ENCODE measurements at places on chromosomes 3 and 15.

DNA sequence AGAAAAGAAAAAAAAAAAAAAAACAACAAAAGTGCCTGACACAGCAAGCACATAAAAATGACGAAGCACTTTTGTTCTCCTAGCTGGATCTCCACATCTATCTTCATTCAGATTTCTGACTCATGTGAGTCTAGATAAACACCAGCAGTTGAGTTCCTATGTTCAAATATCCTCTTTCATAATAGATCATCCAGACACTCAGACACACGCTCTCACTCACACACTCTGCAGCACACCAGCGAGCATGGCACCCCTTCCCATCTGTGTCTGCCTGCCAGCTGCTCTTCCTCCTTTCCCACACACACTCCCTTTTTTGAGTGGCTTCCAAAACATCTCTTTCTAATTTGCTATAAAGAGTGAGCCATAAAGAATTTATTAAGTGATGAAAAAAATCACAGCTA, 19.8 kb upstream of the CELF6 start:
- no peak overlapping the region for H3K4me3 ChIP-seq
- H3K27ac ChIP-seq: no peak overlapping the region
- no peak for DNase-seq
- no peaks in the 10 kb centered on the region for H3K27me3 ChIP-seq

DNA sequence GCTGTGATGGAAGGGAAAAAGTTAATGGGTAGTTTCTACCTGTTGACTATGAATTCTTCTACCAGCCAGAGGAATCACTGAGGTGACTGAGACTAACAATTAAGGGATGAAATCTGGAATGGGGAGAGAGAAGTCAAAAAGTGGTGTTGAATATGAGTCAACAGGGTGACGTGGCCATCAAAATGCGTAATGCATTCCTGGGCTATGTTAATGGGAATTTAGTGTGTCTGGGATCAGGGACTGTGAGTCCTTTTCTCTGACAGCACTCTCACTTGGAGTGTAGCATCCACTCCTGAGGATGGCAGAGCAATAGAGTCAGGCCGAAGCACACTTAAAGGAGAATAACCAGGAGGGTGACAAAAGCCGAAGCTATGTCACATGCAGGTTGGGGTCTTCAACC, 60.4 kb downstream of the MESD start:
- no peaks in the 10 kb centered on the region for H3K27me3 ChIP-seq
- H3K4me1 ChIP-seq: peaks cover 16% of the 10 kb centered on the region
- no peak overlapping the region for H3K4me3 ChIP-seq

GRCh38 chr3:174409086-174409743, 449.9 kb upstream of the NAALADL2 start:
- H3K27ac ChIP-seq: no peak overlapping the region
- DNase-seq: no peak
- no peaks in the 10 kb centered on the region for H3K27me3 ChIP-seq
- H3K4me1 ChIP-seq: no peaks in the 10 kb centered on the region
- no peak overlapping the region for H3K4me3 ChIP-seq
- no peaks in the 10 kb centered on the region for H3K36me3 ChIP-seq

DNA sequence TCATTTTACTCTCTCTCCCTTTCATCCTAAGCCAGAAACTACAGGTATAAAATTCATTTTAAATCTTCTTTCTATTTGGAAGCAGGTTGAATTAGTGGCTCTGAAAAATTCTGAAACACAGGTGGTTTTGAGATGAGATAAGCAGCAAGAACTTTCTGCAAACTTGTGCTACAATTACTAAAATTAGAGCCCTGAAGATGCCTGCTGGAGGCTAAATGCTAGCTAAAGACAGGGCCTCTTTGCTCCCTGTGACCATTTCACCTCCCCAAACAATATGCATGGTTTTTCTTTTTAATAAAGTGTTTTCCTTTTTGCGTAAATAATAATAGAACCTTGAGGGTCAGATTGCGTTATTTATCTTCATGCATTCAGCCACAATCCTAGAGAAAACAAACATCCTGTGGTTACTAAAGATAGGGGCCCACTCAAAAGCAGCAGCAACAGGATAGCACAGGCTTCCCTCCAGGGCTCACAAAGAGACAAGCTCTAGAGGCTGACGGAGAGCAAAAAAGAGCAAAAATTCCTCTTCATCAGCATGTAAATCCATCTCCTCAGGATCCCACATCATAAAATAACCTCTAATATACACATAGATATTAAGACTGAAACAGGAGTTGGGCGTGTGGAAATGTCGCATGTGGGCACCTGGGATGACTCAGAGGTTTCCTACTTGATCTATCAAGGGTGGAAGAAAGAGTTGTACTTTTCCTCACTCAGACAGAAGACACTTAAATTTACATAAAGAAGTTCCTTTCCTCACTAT, 26.5 kb upstream of the CP start:
- no peaks in the 10 kb centered on the region for H3K36me3 ChIP-seq
- DNase-seq: no peak
- H3K4me3 ChIP-seq: no peak overlapping the region
- H3K27ac ChIP-seq: peak overlapping the region; percentile 70

GRCh38 chr3:3739330-3740060, 59.7 kb upstream of the LRRN1 start:
- DNase-seq: no peak
- no peaks in the 10 kb centered on the region for H3K36me3 ChIP-seq
- no peaks in the 10 kb centered on the region for H3K27me3 ChIP-seq
- no peaks in the 10 kb centered on the region for H3K4me1 ChIP-seq
- no peak overlapping the region for H3K27ac ChIP-seq
- H3K4me3 ChIP-seq: no peak overlapping the region

GRCh38 chr3:195893516-195893915, 14.8 kb downstream of the TNK2 start:
- no peak overlapping the region for H3K4me3 ChIP-seq
- DNase-seq: no peak
- peaks cover 20% of the 10 kb centered on the region for H3K4me1 ChIP-seq
- H3K27ac ChIP-seq: peak overlapping the region; percentile 94
- H3K27me3 ChIP-seq: no peaks in the 10 kb centered on the region
- H3K36me3 ChIP-seq: no peaks in the 10 kb centered on the region

GRCh38 chr3:49343163-49343562, 3.3 kb upstream of the USP4 start:
- H3K4me1 ChIP-seq: peaks cover 22% of the 10 kb centered on the region
- H3K27ac ChIP-seq: peak overlapping the region; percentile 77
- H3K36me3 ChIP-seq: no peaks in the 10 kb centered on the region
- no peak overlapping the region for H3K4me3 ChIP-seq
- no peak for DNase-seq

GRCh38 chr3:32872487-32873382, 54.9 kb downstream of the TRIM71 start:
- H3K4me1 ChIP-seq: no peaks in the 10 kb centered on the region
- H3K4me3 ChIP-seq: no peak overlapping the region

DNA sequence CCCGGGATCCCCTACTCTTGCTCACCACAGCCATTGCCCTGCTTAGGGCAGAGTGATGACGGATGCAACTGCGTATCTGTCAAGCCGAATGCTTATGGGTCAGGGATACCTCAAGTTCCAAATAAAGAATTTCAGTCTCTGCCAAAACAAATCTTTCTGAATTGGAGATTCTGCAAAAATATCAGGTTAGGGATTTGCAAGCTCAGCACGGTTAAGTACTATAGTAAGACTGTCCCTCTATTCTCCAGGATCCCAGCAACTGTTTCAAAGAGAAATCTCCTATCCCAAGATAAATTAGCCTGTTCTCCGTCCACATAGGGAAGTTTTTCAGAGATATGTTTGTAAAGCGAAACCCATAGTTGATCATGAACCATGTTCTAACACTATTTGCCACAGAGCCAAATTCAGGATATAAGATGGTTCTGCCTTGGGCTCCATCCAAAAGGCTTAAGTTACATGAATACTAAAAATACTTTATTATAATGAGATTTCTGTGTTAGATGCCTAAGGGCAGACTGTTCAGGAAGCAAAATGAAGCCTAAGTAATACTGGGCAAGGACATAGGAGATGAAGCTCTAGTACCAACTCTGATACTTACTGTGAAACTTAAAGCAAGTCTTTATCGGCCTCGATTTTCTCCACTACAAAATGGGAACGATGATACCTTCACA, 100.1 kb upstream of the LPP start:
- no peak for DNase-seq
- no peaks in the 10 kb centered on the region for H3K36me3 ChIP-seq
- H3K4me1 ChIP-seq: peaks cover 8% of the 10 kb centered on the region
- no peak overlapping the region for H3K4me3 ChIP-seq
- H3K27ac ChIP-seq: peak overlapping the region; percentile 88

GRCh38 chr15:25776071-25776746, 86.9 kb downstream of the ATP10A start:
- H3K4me3 ChIP-seq: no peak overlapping the region
- no peak for DNase-seq

- no peak overlapping the region for H3K27ac ChIP-seq
- DNase-seq: no peak
- no peaks in the 10 kb centered on the region for H3K36me3 ChIP-seq
- H3K4me1 ChIP-seq: peaks cover under 1% of the 10 kb centered on the region
These were observed 1.6 kb upstream of the VILL start for GRCh38 chr3:37988931-37989525.

GRCh38 chr3:151960961-151961580, 87.6 kb downstream of the SUCNR1 start:
- no peak overlapping the region for H3K27ac ChIP-seq
- no peaks in the 10 kb centered on the region for H3K36me3 ChIP-seq
- DNase-seq: no peak
- no peaks in the 10 kb centered on the region for H3K4me1 ChIP-seq
- H3K27me3 ChIP-seq: no peaks in the 10 kb centered on the region
- no peak overlapping the region for H3K4me3 ChIP-seq

DNA sequence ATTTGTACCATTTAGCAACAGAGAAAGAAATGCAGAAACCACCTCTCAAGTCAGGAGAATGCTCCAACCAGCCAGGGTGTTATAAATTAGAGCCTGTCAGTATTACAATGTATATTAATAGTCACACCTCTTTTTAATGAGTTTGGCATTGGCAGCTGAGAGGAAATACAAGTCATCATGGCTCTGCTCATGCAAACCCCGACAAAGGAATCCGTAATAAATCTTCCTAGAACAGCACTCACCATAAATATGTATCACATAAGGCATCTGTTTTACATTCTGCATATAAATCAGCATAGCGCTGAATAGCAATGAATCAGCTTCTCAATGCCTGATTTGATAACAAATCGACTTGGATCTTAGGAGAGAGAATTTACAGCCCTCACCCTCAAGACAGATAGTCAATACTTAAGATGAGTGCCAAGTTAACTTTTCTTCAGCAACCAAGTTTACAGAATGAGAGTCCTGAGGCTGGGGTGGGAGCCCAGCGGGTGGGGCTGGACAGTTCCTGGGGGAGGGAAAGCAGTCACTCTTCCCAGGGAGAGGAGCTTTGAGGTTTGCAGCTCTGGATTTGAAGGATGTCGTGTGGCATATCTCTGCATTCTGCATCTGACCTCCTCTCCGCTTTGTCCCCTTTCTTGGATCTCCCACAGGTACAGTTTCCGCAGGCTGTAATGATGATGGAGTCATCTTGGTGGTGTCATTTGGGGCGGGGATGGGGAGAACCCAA, 1034.4 kb upstream of the NR2F2 start:
- no peak for DNase-seq
- H3K4me3 ChIP-seq: no peak overlapping the region
- no peaks in the 10 kb centered on the region for H3K4me1 ChIP-seq
- H3K27ac ChIP-seq: no peak overlapping the region
- H3K36me3 ChIP-seq: no peaks in the 10 kb centered on the region
- no peaks in the 10 kb centered on the region for H3K27me3 ChIP-seq

GRCh38 chr15:30041868-30042267, 40.9 kb upstream of the GOLGA8J start:
- no peaks in the 10 kb centered on the region for H3K36me3 ChIP-seq
- no peak for DNase-seq
- H3K27ac ChIP-seq: no peak overlapping the region
- no peaks in the 10 kb centered on the region for H3K4me1 ChIP-seq

DNA sequence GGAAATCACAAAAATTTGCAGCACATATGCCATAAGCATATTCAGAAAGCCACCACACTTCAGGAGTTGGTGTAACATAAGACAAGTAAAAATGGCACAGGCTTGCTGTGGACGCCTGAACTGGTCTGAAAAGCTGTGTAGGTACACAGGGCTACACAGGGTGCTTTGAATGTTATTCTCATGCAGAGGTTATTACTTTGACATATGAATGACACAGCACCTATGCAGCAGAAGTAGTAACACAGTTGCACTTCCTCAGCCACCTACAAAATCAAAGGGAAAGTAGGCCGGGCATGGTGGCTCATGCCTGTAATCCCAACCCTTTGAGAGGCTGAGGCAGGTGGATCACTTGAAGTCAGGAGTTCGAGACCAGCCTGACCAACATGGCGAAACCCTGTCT, 54.5 kb downstream of the OSBPL10 start:
- DNase-seq: no peak
- H3K4me1 ChIP-seq: peaks cover 3% of the 10 kb centered on the region
- H3K27ac ChIP-seq: no peak overlapping the region
- H3K36me3 ChIP-seq: no peaks in the 10 kb centered on the region
- H3K27me3 ChIP-seq: no peaks in the 10 kb centered on the region

DNA sequence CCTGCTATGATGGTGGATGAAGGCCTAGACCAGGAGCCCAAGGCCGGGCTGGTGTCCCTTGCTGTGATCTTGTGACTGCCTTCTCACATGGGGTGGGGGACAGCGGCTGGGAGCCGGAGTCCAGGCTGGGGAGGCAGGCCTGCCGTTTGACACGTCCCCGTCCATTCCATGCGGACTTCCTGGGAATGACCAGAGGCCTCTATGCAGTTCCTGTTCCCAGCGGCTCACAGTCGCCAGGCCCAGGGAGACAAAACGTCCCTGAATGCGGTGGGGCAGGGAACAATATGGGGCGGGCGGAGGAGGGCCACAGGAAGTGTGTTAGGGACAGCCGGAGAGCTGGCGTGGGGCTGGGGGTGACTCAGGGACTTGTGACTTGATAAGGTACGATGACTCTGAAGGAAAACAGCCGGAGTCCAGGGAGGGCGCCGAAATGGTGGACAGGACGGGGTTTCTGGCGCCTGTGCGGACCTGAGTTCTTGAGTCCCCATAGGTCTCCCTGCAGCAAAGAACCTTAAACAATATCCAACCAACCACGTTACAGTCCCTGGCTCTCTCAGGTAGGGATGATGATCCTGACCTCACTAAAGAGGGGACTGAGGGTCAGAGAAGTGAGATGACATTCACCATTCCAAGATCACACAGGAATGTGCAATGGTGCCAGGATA, 40.5 kb upstream of the SMAD6 start:
- DNase-seq: no peak
- no peaks in the 10 kb centered on the region for H3K36me3 ChIP-seq
- no peak overlapping the region for H3K27ac ChIP-seq
- H3K4me3 ChIP-seq: no peak overlapping the region
- no peaks in the 10 kb centered on the region for H3K27me3 ChIP-seq

GRCh38 chr3:11641683-11642430, 1.9 kb downstream of the VGLL4 start:
- peak overlapping the region; percentile 82 for H3K4me3 ChIP-seq
- H3K4me1 ChIP-seq: peaks cover 10% of the 10 kb centered on the region
- no peak for DNase-seq
- H3K27ac ChIP-seq: peak overlapping the region; percentile 94
- no peaks in the 10 kb centered on the region for H3K36me3 ChIP-seq

- H3K27me3 ChIP-seq: no peaks in the 10 kb centered on the region
- H3K4me3 ChIP-seq: no peak overlapping the region
- H3K4me1 ChIP-seq: no peaks in the 10 kb centered on the region
- no peak for DNase-seq
- H3K36me3 ChIP-seq: no peaks in the 10 kb centered on the region
These were observed 13.7 kb upstream of the PARP6 start for GRCh38 chr15:72285927-72286516.
